ENCODE measurements at places on chromosomes 2 and 18.

- no peak for DNase-seq
Observed at GRCh38 chr2:56587456-56587855, 403.7 kb downstream of the CCDC85A start.

GRCh38 chr2:238024986-238025385 is 35.8 kb upstream of the SCLY start:
- no peak for DNase-seq

GRCh38 chr2:88159481-88159880 is 10.7 kb upstream of the THNSL2 start:
- no peak for DNase-seq

DNA sequence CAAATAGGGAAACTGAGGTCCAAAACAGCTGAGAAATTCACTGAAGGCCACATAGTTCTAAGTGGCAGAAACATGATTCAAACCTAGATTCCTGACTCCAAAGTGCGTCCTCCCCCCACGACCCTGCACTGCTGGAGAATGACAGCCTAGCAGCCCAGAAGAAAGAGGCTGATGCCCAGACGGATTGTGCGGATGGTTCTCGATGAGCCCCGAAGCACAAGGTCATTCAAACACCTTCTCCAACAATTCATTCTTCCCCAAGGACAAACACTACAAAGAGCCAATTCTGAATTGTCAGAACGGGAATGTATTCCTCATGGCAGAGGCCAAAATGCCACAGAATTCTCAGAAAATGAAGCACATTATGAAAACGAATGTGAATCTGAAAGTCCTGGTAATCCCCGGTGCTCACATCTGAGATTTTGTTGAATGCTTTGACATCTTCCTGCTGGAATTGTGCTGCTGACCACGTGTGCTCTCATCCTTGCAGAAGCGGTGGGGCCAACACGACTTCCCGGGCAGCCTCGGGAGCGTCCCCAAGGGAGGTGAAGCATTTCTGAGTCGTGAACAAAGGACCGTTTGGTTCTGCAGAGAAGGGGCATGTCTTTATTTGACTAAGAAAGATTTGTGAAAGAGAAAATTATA is 337.0 kb downstream of the EIPR1 start:
- no peak for DNase-seq

DNA sequence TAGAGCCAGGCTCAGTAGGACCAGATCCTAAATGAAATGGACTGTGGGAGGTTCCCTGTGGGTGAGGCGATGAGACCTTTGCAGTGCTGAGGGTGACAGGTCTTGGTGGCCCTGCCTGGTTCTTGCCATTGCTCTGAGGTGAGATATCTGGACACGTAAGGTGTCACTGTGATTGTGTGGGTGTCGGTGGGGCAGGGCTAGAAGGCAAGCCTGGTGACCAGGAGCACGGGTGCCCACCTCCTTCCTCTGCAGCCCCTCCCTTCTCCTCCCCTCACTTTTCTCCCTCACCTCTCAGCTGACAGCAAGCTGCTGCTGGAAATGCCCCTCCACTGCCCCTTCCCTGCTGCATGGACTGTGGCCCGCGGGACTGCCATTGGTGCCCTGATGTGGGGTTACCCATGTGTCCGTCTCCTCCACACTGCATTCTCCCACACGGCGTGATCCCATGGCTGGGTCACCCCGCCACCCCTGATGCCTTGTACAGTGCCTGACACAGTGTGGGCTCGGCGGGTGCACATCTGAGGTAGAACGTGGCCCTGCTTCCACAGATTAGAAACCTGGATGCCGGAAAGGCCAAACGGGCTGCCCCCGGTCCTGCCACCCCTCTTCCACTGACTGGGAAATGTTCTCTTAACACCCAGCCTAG is 55.6 kb upstream of the FOSL2 start:
- DNase-seq: no peak

DNA sequence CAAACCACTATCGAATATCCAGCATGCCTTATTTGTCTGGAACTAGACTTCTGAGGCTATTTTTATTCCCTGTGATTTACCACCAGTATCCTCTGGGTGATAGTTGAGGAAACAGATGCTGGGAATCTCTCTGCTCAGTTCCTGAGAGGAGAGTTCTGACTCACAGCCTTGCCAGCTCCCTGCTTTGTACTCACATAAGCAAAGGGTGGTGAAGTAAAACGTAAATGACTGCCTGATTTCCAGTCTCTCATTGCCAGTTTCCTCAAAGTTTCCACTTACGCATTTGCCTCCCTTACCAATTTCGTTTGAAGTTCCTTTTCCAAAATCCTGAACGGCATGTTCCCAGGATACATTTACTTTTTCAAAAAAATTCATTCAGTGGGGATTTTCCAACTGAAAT is 69.2 kb upstream of the HNRNPA3 start:
- DNase-seq: no peak

- DNase-seq: no peak
Observed at GRCh38 chr2:145846982-145847381, 1327.1 kb upstream of the ZEB2 start.

DNA sequence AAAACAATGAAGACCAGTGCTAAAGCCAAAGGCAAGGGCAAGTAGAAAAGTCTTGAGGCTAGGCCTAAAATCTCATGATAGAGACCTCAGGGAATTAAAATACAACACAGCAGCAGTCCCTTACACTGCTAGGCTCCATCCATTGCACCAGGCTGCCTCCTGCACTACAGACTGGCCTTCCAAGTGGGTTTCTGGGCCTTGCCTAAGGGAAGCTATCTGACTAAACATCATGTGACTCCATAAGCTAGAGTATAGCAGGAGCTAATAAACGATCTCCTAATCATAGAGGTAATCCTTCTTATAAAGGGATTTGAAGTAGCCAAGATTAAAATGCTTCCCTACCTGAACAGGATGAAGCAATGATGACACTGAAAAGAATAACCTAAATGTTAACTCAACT is 77.6 kb upstream of the NFU1 start:
- no peak for DNase-seq

DNA sequence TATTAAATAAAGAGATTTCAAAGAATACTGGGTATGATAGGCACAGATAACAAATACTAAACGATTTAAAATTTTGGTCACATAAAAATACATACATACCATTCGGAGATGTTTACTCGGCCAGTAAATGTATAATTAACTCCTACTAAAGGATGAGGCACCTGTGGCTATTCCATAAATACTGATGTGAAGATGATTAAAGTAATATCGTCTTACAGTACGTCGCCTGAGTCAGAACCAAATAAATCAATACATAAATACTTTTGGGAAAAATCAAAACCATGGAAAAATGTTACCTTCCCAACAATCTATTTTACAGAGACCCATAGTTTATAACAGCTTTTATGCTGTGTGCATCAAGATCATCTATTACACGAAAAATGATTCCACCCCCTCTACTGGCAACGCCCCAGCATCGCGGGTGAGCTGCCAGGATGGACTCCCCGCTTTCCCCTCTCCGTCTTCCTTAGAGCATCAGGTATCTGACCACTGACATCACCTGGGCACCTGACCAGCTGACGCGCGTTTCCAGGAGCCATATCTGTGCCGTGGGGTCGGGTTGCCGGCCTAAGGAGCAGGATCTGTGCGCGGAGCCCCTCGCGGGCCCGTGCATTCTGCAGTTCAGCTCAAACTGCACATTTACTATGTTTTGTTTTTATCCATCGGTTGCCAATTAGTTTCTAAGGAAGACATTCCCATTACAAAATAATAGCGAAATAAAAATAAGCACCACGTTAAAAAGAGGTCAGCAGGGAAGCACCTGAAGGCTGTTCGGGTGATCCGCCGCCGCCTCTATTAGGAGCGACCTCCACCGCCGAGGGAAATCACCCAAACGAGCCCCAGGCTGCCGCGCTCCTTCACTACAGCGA is 901 bp downstream of the ICA1L start:
- DNase-seq: peak; percentile 93

GRCh38 chr2:219500135-219500534 is 1.4 kb downstream of the GMPPA start:
- DNase-seq: no peak

- no peak for DNase-seq
Observed at GRCh38 chr18:44934901-44935300, 254.2 kb downstream of the SETBP1 start.
